Renal cortex interstitium (tissue), 15 donors: ENCODE measurements at places on chromosomes 13 and 19.

- no peak for DNase-seq
Observed at GRCh38 chr19:42577016-42577415, 17.7 kb downstream of the CEACAM8 start.

DNA sequence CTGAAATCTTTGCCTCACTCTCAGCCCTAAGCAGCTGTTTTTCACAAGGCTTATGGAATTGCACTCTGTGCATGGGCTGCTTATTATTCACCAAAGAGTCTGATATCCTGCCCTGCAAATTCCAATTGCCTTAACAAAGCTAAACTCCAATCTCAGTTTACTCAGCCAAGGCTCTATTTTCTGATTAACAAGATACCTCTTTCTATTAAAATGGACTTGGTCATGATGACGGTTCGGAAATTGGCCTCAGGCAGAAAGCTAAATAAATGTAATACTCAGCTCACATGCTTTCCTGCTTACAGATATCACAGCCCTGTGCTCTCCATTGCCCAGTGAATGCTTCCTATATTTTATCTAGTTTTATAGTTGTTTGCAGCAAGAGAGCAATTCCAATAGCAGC lies 1270.8 kb downstream of the PCDH9 start:
- no peak for DNase-seq

- no peak for DNase-seq
Observed at GRCh38 chr13:36806102-36806501, 12.9 kb upstream of the RFXAP start.

- DNase-seq, result no peak
Observed at GRCh38 chr13:76667551-76667950, 218.7 kb downstream of the KCTD12 start.

- DNase-seq, result no peak
Observed at GRCh38 chr13:50396001-50396400, 380.8 kb downstream of the KCNRG start.

GRCh38 chr13:111482126-111482525 lies 161.7 kb downstream of the TEX29 start:
- no peak for DNase-seq

- no peak for DNase-seq
Observed at GRCh38 chr13:28582225-28582891, 76.6 kb upstream of the POMP start.

- DNase-seq, result no peak
Observed at GRCh38 chr13:25166306-25166705, 5.8 kb downstream of the AMER2 start.

GRCh38 chr13:109205315-109205714 lies 575.9 kb downstream of the MYO16 start:
- no peak for DNase-seq

DNA sequence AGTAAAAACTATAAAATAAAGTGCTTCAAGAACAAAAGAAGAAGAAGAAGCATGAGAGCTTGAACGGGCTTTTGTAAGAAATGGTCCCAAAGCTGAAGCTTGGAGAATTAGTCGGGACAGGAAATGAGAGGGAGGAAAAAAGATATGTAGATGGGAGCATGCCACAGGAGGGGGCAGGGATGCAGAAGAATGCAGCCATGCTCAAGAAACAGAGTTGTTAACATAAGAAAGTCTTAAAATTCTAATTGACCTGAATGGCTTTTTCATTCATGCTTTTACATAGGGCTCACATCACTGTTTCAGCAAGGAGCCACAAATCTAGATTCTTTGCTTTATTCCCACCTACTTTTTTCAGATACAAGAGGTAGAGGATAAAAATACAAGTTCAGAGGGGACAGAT lies 27.7 kb upstream of the NBEA start:
- no peak for DNase-seq

DNA sequence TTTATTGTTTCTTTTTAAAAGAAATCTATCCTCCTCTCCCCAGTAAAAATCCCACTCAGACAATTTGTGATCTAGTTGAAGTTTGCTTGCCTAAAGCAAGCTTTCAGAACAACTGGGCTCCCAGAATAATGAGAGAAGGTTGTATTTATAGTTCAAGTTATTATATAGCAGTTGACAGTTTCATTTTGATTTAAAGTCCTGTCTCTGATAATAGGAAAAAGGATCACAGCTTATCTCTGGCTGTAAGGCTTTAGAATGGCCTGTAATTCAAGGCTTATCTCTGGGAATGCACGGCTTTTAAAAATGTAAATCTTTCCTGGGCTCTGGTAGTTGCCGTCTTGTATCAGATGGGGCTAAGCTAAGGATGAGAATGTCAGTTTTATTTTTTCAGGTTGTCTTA lies 123.3 kb upstream of the TMTC4 start:
- no peak for DNase-seq

DNA sequence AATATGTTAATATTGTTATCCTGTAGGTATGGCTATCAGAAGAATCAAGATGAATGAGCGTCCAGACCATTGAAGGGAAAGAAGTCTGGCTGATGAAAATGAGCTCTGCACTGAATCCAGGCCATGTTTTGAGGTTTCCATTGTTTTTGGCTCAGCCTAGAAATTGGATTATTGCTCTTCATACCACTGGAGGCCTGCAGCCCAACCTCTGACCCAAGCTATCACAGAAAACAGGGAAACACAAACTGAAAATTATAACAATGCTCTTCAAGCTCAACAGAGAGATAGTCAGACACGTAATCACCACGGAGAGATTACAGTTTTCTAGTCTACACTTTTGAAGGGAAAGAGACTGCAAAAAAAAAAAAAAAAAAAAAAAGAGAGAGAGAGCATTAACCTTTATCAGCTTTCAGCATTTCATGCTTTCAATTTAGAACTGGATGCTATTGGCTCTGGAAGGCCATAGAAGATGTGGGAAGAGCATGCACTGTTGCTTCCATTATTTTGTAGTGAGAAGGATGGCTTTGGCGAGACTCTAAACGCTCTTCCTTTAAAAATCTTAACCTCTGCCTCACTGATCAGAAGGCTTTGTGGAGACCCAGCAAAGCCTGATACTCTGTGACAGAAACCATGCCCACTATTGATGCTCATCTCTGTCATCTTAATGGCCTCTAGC lies 10.8 kb downstream of the EDNRB start:
- no peak for DNase-seq

DNA sequence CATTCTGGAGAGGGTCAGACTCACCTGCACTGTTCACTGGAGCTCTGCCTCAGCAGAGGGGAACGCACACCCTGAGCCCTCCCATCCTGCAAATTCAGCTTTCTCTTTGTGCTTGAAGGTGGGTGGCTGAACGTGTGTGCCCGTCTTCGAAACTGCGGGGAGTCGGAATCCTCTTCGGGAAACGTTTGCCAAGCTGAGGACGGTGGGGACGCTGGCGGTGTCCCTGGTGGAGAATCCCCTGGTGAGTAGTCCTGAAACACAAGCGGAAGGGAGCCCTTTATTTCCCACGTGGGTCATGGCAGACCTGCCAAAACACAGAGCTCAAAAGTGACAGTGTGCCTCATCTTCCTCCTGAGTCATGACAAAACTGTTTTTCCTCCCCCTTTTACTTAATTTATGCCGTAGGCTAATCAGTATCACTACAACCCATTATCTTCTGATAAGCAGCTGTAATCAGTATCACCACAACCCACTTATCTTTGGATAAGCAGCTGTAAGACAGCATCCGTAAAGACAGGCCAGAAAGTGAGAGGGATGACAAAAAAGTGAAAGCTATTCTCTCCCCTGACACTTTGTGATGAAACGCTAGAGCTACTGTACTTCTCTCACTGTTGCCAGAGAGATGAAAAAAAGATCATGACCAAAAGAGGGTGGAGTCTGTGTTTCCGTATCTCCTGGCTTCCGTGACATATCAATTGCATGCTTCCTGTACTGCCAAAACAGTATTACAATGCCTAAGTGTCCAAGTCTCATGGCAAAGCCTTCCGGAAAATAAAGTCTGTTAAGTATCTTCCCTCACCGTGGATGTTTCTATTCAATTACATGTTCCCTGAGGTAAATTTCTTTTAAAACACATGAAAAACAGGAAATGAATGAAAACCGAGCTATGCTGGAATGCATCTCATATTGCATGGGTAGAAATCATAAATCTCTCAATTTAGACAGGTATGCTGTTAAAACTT lies 155.5 kb downstream of the TBC1D4 start:
- no peak for DNase-seq

DNA sequence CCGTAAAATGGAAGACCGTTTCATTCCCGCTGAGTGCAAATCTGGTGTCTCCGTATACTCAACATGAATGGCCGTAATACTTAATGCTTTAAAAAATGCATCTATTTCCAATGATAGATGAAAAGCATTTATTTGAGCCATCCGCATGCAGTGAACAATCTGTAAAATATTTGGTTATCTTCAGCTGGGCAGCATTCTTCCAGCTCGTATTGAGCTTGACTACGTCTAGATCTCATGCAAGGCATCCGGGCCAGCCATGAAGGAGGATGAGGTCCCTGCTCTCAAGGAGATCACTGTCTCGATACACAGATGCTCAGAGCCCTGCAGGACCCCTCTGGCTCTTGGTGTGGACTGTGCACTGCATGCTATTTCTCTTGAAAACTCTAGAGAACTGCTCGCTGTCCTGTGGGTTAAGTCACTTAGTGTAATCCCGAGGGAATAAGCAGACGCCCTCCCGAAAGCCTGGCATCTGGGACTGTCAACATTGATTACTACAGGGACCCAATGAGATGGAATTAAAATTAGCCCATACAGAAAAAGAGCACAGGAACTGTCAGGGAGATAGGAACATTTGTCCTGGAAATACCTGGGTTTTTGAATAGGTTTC lies 112.4 kb upstream of the RNF113B start:
- DNase-seq, result no peak

DNA sequence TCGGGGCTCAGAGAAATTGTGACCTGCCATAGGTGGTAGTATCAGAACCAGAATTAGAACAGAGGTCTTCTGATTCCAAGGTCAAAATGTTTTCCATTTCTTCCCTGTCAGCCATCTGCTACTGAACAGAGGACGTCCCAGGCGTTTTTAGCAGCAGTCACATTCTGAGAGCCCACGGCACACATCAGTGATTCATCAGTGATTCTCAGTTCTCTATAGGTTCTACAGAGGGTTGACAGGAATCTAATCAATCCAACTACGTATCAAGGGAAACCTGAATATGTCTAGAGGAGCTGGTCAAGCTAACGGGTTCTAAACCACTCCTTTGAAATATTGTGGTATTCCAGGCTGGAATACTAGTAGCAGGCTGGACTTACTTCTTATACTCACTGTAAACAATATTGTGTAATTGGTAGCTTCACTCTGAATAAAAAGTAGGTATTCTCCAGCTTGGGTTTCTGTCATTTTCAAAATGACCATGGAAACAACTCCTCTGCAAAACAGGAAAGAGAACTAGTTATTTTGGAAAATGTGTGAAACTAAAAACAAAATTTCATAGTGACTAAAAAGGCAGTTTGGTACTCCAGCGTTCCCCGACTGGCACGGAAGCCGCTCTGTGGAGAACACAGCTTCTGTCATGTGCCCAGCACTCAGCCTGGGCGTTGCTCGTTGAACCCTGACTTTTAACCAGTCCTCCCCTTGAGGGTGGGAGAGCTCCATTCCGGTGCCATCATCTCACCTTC lies 43.2 kb downstream of the FLT3 start:
- DNase-seq, result no peak

GRCh38 chr19:41426116-41426841 lies 895 bp downstream of the B3GNT8 start:
- DNase-seq, result no peak

DNA sequence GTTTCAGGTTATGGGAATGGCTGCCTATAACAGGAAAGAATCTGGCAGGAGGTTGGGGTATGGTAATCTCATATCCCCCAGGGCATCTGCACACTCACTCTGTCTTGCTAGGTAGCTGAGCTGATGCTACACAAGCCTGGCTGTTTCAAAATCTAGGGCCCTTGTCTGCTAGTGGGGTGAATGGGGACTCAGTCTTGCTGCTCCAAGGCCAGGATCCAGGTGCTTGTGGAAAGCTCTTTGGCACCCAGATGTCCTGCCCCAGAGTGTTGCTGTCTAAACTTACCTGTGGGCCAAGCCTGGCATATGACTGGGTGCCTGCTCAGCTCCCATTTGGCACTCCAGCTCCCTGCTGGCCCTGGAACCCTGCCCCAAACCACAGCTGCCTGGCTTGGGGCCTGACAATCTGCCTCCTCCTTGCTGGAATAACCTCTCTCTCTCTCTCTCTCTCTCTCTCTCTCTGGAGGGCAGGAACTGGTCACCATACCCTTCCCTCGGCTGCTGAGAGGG lies 158.1 kb upstream of the TSC22D1 start:
- DNase-seq, result no peak

DNA sequence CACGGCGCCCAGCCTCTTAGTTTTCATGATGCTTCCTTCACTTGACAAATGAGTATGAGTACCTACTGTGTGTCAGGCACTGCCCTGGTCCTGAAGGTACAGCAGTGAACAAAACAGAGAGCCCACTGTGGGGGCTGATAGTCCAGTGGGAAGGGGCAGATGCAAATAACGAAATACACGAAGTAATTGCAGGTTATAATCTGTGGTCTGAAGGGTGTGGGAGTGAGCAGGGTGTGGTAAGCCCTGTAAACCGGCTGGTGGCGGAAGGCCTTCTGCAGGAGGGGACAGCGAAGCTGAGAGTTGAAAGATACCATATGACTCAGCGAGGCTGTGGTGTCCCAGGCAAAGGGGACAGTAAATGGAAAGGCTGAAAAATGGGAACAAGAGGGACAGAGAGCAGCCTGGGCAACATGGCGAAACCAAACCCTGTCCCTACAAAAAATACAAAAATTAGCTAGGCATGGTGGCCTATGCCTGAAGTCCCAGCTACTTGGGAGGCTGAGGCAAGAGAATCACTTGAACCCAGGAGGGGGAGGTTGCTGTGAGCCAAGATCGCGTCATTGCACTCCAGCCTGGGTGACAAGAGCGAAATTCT lies 60.5 kb downstream of the MAP4K1 start:
- DNase-seq, result no peak

DNA sequence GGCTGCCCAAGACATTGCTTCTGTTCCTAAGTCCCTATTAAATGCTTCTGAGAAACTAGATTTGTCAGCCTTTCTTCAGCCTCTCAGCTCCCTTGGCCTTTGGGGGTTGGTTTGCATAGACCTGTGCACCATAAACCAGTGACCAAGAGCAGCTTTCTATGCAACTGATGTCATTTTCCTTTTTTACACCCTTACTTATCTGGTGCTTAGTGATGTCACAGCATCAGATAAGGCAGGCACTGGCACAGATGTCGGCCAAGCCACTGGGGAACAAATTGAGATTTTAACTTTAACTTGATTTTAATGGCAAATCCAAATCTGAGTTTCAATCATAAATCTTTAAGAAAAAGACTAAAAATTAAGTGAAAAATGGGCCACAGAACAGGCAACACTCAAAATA lies 59.8 kb downstream of the RUBCNL start:
- DNase-seq, result no peak
